Stimulated activated CD4-positive, alpha-beta T cell treated with anti-CD3 and anti-CD28 coated beads, Interleukin-12 subunit alpha, Interleukin-12 subunit beta, amount 100 ng/mL, for 24 hours (primary cell): ENCODE measurements at places on chromosomes 3 and 15.

GRCh38 chr3:5229414-5229813, 41.9 kb downstream of the EDEM1 start:
- DNase-seq = no peak

DNA sequence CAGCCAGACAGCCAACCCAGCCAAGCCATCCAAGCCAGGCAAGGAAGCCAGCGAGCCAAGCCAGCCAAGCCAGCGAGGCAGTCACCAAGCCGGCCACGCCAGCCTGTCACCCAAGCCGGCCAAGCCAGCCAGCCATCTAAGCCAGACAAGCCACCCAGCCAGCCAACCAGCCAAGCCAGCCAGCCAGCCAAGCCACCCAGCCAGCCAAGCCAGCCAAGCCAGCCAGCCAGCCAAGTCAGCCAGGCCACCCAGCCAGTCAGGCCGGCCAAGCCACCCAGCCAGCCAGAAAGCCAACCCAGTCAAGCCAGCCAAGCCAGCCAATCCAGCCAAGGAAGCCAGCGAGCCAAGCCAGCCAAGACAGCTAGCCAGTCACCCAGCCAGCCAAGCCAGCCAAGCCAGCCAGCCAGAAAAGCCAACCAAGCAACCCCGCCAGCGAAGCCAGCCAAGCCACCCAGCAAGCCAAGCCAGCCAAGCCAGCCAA, 201.2 kb downstream of the GOLGA6L6 start:
- DNase-seq = no peak

GRCh38 chr15:29789871-29790270, 32.4 kb downstream of the TJP1 start:
- DNase-seq = no peak

- DNase-seq = no peak
These were observed at the start of gene KLHL40 for GRCh38 chr3:42685363-42685881. TSS of gene KLHL40 (plus strand) at chr3:42685537. CDS start at chr3:42685619, 82 bp downstream.

DNA sequence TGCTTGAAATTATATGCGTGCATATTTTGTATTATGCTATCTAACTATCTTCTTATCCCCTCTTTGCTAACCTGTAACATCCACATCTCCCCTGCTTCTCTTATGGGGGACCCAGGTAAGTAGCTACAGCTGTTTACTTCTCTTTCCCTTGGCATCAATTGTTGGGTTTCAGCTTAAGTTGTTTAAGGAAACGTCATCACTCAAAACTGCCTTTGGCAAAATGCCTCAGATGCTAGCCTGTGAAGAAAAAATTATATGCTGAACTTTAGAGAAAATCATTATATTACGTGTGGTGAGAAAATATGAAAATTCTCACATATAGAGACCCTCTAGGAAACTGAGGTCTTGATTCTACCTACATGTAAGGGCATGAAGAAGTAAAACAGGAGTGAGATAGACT, 447.0 kb upstream of the NECTIN3 start:
- no peak for DNase-seq

- no peak for DNase-seq
These were observed 258.2 kb upstream of the STT3B start for GRCh38 chr3:31274326-31275024.

DNA sequence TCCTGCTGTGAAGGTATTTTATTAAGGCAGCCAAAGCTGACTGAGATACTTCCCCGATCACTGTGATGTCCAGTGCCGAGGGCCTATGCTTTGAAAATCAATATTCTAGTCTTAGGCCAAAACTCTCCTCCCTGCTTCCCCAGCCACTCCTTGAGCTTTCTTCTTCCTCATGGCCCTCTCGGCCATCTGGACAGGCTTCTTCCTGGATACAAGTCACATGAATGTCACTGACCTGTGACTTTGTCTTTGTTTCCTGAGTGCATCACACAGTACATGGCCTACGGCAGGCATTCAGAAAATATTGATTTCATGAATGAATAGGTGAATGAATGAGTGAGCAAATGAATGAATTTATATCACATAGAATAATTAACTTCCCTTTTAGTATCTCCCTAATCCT, 24.6 kb upstream of the HES1 start:
- no peak for DNase-seq

DNA sequence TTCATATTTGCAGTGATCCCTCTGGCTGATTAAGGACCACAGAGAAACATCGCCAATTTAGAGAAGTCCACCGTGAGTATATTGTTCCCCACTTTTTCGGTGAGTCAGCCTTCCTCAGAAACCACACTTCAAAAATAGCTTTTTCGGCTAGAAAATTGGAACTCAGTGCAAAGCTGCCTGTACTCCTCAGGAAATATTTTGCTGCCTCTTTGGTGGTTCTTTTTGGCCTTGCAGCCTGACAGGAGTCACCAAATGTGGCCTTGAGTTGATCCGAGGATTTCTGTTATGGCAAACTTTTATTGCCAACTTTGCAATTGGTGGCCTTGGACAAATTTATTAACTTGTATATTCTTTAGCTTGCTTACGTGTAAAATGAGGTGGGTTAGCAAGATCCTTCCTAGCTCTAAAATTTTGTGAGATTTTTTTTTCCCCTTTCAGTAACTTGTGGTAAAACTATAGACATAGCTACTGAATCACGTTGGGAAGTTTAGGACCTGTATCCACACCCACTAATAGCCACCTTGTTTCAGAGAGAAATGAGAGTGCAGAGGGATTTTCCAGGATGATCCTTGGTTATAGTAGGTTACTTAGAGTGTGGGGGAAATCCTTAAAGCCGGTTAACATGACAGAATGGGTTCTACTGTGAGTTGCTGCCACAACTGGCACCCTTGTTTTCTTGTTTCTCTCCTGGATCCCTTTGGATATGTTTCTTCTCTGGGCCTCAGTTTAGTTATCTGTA, 9.9 kb downstream of the ARL6IP5 start:
- DNase-seq = no peak

GRCh38 chr15:53709821-53710220, 49.6 kb downstream of the WDR72 start:
- DNase-seq = no peak

DNA sequence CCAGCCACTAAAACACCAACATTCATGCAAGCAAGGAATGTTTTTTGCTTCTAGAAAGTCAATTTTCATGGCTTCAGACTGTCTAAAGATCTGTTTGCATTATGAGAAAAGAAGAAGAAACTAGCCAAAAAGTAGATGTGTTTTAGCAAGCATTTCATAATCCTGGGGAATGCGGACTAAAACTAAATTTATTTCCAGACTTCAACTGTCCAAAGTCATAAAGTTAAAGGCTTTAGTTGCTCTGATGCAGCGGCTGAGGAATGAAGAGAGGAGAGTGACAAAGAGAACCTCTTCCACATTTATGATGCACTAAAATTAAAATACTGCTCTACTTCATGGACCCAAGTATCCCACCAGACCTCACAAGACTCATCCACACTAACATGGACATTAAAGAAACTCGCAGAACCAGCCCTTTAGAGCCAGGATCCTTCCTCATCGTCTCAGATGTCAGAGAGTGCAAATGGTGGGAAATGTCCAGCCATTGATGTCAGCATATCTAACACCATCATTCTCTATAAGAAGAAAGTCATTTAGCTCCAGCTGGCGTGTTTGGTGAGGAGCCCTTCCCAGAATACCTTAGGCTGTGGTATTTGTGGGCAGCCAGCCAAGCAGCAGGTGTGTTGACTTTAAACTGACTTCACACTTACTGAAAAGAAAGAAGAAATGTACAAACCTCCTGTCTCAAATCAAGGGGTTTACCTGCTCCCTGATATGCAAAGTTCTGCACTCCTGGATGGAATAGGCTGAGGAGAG, 17.4 kb downstream of the FYCO1 start:
- DNase-seq = no peak

DNA sequence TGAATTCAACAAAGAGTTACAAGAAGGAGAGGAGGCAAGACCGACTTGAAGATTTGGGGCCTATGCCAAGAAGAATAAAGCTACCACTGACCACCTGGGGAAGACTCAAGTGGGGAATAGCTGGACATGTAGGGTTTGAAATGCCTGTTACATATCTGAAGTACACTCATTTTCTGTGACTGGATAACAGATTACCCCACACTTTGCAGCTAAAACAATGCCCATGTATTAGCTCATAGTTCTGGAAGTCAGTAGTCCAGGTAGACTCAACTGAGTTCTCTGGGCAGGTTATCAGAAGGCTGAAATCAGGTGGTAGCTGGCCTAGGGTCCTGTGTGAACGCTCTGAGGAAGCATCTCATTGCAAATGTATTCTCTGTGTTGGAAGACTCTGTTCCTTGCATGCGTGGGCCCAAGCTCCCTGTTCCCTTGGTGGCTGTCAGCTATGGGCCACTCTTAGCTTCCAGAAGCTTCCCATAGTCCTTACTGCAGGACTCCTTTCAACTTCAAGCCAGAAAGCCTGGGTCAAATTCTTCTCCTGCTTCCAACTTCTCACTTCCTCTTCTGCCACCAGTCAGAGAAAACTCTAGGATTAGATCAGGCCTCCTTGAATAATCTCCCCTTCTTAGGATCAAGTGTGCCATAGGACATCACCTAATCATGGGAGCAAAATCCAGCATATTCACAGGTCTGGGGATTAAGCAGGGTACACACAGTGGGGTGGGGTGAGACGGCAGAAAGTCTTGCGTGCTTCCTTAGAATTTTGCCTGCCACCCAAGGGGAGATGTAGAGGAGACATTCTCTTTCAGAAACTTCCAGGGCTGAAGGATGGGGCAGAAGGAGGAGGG, 187.8 kb downstream of the SHQ1 start:
- DNase-seq = no peak

GRCh38 chr3:40885430-40885829, 313.9 kb upstream of the CTNNB1 start:
- DNase-seq = no peak

DNA sequence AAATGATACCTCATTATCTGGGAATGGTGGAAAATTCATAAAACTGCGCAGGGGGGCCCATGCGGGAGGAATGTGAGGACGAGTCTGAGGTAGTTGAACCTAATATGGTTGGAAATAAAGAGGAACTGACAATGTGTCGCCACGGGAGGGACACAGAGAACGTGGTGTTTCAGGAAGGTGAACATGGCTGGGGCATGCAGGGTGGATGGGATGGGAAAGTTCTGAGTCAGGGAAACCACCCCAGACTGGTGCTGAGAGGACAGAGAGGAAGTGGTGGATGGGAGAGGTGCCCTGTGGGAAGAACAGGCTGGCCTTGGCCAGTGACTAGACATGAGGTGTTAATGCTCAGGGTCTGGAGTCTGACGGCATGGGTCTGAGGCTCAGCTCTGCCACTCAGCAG, 137.1 kb upstream of the WNT5A start:
- DNase-seq = no peak

DNA sequence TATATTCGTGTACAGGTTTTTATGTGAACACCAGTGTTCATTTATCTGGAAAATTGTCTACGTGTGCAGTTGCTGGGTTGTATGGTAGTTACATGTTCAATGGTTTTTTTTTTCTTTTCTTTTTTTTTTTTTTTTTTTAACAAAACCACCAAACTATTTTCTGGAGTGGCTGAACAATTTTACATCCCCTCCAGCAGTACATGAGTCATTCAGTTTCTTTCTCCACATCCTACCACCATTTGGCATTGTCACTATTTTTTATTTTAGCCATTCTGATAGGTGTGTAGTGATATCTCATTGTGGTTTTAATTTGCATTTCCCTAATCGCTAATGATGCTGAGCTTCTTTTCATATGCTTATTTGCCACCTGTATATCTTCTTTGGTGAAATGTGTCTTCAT, 256.3 kb upstream of the EOMES start:
- no peak for DNase-seq

GRCh38 chr3:131081224-131081623, 54.5 kb downstream of the NEK11 start:
- no peak for DNase-seq

GRCh38 chr3:119255214-119255613, 14.5 kb upstream of the B4GALT4 start:
- no peak for DNase-seq

- DNase-seq = no peak
These were observed 118.3 kb upstream of the MRPS22 start for GRCh38 chr3:139225548-139225947.

GRCh38 chr15:19973718-19974117, 567.9 kb downstream of the GOLGA6L6 start:
- DNase-seq = no peak

- no peak for DNase-seq
These were observed 261.1 kb downstream of the ABHD5 start for GRCh38 chr3:43951813-43952212.

DNA sequence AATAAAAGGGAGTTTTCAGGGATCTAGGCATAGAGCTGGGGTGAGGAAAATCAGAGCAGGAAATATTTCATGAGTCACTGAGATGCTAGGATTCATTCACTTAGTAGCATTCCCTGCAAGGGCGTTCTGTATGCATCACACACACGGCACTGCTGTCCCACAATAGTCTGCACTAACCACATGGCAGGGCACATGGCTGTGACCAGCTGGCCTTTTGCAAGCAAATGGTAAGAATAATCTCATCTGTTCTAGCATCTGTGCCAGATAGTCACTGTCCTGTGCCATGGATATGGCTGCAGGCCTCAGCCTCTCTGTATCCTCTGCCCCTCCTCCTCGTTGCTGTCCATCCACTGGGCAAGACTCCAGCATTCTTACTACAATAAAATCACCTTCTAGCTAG, 37.8 kb downstream of the BOC start:
- no peak for DNase-seq

GRCh38 chr3:107128946-107129345, 248.3 kb upstream of the CCDC54 start:
- no peak for DNase-seq

DNA sequence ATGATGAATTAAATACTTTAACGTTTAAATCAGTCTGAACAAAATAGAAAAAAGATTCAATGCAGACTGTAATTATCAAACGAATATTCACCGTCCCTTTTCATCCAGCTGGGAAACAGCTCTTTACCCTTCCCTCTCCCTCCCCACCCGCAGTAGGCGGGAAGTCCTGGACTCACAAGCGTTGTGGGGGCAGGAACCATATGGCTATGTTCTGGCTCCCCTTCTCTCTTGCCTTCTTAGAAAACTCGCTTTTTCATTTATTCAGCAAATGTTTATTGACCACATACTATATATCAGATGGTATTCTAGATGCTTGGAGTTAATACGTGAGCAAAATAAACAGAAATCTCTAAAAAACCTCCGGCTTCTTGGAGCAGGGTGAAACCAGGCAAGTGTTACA, 715 bp upstream of the SCAPER start:
- no peak for DNase-seq

DNA sequence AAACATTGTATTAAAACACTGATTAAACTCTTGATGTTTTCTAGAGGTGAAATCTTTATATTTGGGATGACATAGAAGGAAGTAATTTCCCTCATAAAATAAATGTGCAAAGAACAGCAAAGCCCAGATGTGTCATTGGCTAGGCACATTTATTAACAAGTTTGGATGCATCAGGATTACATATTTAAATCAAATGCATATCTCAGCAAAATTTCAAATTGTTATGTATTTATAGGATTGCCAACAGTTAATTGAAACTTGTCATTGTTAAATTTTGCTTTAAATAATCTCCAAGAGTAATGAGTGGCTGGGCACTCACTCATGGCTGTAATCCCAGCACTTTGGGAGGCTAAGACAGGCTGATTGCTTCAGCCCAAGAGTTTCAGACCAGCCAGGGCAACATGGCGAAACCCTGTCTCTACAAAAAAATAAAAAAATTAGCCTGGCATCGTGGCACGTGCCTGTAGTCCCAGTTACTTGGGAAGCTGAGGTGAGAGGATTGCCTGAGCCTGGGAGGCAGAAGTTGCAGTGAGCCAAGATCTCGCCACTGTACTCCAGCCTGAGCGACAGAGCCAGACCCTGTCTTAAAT, 28.2 kb downstream of the ARIH1 start:
- DNase-seq = no peak
